ENCODE measurements at places on chromosomes 12 and 14. TPM values are rescaled to one million over a fixed set of nuclear protein-coding genes. Genes with fewer than 3 reads are reported as not detected.
A peak's percentile ranks its signal among the peaks of the same experiment; 100 is the strongest.

DNA sequence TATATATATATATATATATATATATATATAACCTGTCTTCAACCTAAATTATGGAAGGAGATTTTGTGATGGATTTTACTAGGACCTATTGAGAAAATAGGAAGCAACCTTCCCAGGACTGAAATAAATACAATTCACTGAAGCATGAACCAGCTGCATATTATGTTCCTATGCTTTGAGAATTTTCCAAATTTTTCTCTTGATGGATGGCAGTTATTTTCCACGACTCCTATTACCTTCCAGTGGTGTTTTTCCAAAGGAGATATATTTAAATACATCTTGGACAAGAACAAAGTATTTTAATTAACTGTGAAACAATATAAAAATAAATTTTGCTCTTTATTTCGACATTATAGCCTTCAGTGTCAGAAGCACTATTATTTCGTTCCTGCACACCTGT lies 87.9 kb downstream of the TMTC1 start:
- DNase-seq: no peak

- DNase-seq: no peak
Measured at GRCh38 chr12:56205445-56205844, 16.2 kb upstream of the SMARCC2 start.

DNA sequence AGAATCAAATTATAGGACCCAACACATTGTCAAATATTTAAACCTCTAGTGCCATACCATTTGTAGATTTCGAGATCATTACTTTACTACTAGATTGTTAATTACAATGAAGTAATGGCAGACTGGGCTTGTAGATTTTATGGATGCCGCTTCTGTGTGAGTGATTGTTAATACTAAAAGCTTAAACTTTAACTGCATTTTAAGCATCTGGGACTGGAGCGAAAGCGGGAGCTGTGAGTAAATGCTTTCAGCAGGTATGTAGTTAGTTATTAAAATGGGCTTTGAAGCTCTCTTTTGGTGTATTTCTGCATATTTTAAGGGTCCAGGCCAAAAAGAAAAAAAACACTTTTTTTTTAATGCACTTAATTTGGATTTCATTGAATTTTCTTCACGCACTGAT lies 519.3 kb downstream of the MED13L start:
- DNase-seq: no peak

GRCh38 chr14:59208954-59209353 lies 20.5 kb downstream of the DAAM1 start:
- DNase-seq: no peak

- DNase-seq: no peak
Measured at GRCh38 chr12:87112571-87113345, 856.6 kb upstream of the MGAT4C start.

GRCh38 chr12:52149651-52150241 lies 42.1 kb downstream of the KRT80 start:
- DNase-seq: no peak

DNA sequence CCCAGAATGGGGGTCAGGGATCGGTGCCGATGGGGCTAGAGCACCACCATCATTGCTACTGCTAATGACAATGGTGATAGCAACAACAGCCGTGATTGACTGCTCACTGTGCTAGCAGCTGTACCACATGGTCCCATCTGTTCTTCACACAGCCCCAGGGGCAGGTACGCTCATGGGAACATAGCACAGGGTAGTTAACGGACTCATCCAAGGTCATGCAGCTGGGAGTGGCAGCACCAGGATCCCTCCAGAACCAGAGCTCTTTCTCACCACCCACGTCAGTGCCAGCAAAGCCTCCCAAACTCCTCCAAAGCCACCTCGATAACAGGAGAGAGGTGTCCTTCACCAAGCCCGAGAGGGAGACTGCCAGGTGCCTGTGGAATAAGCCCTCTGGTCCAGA lies 11.2 kb upstream of the DYNC1H1 start:
- DNase-seq: no peak

GRCh38 chr12:113786107-113786506 lies 180.0 kb downstream of the RBM19 start:
- no peak for DNase-seq

- DNase-seq: no peak
Measured at GRCh38 chr12:115313929-115314328, 630.0 kb upstream of the TBX3 start.

- DNase-seq: peak; percentile 75
Measured at GRCh38 chr12:49347311-49348193, 864 bp downstream of the DNAJC22 start.

DNA sequence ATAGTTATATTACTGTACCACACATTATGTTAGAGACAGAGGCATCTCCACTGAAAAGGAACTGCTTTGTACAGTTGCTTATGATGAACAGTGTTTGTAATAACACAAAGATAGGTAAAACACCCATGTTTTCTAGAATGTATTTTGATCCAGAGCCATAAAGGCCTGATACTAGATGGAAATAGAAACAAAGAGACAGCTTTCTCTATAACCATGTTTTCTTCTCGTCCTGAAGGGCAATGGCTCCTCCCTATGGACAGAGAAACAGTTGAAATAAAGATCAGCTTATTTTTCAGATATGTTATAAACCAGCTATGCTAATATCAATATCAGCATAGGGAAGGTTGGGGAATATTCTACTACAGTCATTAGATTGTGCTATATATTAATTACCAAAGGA lies 109.2 kb downstream of the ATXN7L3B start:
- no peak for DNase-seq

DNA sequence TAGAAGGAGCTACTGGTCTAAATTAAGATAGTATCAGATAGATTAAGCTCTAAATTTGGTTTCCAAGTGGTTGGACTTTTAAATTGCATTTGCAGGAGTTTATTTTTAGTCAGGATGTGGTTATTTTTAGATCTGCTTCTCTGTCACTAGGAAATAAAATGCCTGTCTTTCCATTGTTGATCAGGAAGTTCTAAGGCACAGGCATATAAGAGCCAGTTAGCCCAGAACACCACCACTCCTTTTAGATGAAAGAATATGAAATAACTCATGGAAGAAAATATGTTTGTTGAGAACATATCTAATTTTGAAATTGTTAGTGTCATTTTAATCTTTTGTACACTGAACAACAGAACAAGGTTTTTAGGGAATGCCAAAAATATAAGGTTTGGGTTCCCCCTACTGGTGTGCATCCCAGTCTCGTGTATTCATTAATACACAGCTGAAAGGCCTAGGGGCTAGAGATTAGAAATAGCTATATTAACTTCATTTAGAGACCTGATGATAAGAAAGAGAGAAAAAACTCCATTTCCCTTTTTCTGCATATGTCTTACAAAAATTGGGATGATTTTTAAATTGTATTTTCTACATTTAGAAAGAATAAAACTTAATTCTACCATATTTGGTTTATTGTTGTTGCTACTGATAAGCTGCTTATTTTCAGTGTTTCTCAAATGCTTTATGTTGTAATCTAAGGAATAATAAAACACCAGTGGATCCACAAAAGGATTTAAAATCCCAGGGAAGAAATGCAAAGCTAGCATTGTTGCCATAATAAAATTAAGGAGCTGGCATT lies 67.2 kb downstream of the RIC8B start:
- peak; percentile 42 for DNase-seq

DNA sequence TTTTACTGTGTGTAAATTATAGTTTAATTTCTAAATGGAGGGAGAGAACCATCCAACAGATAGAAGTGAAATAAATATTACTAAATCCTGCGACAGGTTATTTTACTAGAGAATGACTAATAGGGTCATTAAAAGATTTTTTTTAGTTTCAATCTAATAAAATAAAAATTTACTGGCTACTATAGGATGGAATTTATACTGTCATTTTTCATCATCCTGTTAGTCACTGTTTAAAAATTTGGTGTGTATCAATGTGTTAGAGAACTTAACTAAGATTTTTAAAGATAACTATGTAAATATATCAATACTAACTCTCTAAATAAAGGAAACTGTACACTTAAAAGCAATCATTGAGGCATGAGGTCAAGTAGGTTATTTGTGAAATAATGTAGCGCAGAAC lies 41.1 kb upstream of the CDKN3 start:
- DNase-seq: no peak

DNA sequence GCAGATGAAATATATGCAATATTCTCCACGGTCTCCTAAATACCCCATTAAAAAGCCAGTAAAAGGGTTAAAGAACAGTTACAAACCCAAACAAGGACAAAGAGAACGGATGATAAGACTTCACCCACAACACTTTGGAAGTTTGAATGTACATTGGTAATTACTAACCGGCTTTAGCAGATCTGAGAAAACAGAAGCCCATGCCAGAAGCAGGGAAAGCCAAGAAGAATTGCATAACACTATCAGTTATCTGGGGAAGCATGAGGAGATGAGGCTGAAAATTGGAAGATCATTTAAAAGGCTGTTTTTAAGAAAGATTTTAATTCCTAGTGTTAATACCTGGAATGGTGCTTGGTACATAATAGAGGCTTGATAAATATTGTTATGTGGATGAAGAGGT lies 55.6 kb upstream of the MYBPC1 start:
- DNase-seq: no peak

GRCh38 chr12:57216014-57216911 lies at the start of gene NXPH4:
NXPH4 (plus strand) TSS chr12:57216794; CDS start chr12:57216970, 176 bp downstream.
- DNase-seq: peak; percentile 59

DNA sequence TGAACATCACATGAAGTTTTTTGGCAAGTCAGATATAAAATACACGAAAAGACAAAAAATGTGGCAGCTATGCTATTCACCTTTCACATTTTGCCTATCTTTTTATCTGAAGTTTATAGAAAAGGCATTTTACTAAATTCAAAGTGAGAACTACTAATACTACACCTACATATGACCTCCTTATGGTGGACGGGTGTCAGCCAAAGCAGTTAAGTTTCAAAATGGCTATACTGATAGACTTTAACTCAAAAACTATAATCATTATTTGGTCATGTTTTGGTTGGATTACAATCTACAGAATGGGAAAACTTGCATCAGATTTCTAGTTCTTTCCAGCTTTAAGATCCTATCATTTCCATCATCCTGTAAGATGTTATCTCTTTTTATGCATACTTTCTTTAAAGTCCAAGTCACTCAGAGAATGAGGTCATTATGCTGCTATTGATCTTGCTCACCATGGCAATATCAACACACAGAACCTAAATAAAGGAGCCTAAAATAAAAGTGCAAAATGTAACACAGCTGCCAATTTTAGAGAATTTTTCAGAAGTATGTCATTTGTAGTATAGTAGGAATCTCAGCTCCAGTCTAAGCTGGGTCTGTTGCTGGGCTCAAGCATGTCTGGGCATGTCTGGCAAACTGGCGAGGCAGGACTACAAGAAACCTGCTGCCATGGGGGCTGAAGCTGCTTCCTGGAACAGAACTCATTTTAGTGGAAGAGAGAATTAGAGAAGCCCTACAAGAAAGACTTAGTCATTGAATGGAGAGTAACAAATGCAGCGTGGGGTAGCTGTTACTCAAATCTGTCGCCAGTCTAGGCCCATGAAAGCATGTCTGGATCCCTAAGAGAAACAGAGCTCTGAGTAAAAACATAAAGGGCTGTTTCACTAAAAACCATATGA lies 7.6 kb upstream of the AEBP2 start:
- peak; percentile 26 for DNase-seq

GRCh38 chr14:92573761-92574498 lies 60.3 kb downstream of the RIN3 start:
- no peak for DNase-seq

DNA sequence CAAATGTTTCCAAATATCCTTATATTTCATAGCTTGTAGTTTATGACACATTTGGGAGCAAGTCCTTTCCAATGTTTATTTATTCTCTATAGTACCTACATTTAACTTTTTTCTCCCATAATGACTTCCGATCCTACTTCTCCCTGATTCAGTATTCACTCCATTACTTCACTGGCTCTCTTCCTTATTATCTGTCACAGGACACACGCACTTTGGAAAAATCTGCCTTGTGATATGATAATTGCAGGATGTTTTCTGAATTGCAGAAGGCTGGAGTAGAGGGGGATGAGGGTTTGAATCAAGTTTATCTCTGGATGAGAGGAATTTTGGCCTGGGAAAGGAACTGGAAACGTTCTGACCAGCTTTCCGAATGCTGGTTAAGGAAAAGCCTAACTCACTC lies 75.0 kb downstream of the HMGA2 start:
- no peak for DNase-seq

DNA sequence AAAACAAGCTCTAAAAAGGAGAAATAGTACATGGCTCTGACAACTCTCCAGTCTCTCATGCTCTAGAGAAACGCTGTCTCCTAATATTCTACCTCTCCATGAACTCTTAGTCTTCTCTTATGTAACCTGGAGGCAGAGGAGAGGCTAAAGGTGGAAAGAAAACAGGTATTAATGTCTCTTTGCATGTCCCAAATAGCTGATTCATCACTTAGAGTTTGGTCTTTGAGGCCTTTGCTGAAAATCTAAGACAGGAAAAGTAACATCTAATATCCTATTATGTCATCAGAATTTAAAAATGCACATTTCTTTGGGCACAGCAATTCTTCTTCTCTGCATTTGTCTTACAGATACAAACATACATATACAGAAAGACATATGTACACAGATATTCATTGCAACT lies 127.2 kb downstream of the DHRS2 start:
- DNase-seq: no peak

GRCh38 chr12:98418357-98419075 lies 96.9 kb upstream of the TMPO start:
- no peak for DNase-seq

- DNase-seq: no peak
Measured at GRCh38 chr12:112349431-112349830, 32.8 kb downstream of the HECTD4 start.

DNA sequence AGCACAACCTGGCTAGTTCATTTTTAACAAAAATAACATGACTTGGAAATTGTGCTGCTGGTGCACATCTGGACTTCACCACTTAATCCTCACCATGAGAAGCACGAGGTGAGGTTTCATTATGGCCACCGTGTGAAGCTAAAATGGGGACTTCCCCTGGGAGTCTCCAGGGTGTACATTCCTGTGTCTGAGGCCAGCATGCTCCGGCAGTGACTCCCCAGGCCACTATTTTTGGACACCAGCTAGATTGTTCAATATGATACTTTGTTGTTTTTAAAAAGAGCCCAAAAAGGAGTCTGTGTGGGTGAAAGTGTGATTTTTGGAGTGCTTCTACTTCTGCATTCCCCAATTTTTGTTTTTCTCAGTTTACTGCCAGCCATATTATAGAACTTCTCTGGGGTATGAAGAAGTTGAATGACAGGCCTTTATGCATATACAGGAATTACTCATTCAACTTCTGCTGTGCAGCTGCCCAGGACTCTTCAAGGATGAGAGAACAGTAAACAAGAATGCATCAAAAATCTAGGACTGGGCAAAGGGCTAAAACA lies 16.9 kb upstream of the AICDA start:
- DNase-seq: no peak

The TEDC1 gene
- 40.7 TPM for total RNA-seq

The CLEC9A gene
- total RNA-seq: not detected

The LMO3 gene
- total RNA-seq: not detected

The NYNRIN gene
- total RNA-seq: 0.23 TPM

The RFX4 gene
- total RNA-seq: not detected

The ETFBKMT gene
- total RNA-seq: 1.2 TPM

The OTOGL gene
- total RNA-seq: not detected

The IL31 gene
- not detected for total RNA-seq

The MED13L gene
- total RNA-seq: 99.7 TPM

The GPR65 gene
- total RNA-seq: 21.0 TPM
